ENCODE measurements at places on chromosomes 12 and 14.
A peak's percentile ranks its signal among the peaks of the same experiment; 100 is the strongest.

GRCh38 chr14:59240356-59240755 lies 51.9 kb downstream of the DAAM1 start:
- DNase-seq, result no peak

- DNase-seq, result no peak
Observed at GRCh38 chr12:52321418-52321817, 220 bp upstream of the KRT83 start.

DNA sequence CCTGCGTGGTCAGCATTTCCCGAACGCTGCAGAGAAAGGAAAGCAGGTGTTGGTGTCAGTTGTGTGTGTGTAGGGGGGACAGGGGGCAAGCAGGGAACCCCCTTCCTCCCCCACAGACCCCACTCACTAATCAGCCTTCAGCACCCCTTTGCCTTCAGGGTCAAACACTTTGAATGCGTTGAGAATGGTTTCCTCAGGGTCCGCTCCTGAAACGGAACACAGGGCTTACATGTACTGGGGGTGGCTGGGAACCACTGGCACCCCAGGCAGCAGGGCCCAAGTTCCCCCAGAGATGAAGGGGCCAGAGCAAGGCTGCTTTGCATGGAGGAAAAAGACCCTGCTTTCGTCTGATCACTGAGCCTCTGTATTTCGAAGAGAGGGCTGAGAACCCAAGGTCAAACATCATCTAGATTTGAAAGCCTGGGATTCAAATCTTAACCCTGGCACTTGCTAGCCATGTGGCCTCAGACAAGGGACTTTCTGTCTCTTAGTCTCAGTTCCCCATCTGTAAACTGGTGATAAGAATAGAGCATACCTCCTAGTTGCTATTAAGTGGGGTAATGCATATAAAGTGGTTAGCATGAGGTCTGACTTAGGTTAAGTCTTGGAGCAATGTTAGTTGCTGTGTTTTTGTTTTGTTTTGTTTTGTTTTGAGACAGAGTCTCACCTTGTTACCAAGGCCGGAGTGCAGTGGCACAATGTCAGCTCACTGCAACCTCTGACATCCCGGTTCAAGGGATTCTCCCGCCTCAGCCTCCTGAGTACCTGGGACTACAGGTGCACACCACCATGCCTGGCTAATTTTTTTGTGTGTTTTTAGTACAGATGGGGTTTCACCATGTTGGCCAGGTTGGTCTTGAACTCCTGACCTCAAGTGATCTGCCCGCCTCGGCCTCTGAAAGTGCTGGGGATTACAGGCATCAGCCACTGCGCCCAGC lies 7.0 kb downstream of the MYL2 start:
- no peak for DNase-seq

GRCh38 chr14:64293976-64294671 lies at the start of gene ESR2:
Gene ESR2 (minus strand): TSS chr14:64294371. CDS start chr14:64282985, 11,386 bp downstream.
- no peak for DNase-seq

DNA sequence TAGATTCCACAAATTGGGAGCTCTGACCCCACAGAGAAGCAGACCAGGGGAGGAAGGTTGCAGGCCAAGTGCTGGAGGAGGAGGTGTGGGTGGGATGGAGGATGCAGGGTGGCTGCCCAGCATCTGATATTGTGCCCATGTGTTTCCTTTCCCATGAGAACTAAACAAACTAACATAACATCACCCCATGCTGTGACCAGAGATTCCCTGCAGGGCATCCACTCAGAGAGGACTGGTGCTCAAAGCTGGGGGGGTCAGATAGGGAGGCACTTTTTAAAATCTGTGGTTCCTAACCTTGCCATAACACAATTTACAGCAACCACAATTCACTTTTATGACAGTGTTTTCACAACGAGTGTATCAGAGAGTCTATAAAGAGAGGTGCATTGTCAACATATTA lies 1277.6 kb downstream of the AACS start:
- no peak for DNase-seq

DNA sequence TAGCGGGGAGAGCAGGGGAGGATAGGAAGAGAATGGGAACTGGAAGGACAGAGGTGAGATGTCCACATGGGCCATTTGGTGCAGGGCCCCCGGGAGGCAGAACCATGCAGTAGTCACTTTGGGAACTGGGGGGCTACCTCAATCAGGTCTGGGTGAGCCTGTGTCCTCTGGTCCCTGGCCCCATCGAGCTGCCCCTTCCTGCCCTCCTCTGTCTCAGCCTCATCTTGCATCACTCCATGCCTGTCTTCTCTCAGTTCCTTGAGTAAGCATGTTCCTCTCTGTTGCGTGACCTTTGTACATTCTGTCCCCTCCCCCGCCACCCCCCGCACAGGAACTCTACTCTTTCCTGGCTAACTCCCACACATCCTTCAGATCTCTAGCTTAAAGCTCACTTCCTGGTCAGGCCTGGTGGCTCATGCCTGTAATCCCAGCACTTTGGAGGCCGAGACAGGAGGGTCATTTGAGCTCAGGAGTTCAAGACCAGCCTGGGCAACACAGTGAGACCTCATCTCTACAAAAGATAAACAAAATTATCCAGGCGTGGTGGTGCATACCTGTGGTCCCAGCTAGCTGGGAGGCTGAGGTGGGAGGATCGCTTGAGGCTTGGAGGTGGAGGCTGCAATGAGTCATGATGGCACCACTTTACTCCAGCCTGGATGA lies 23.2 kb downstream of the FOS start:
- peak; percentile 24 for DNase-seq
